Germinal center (tissue), 1 donor: ENCODE measurements at places on chromosomes 7 and 10.

DNA sequence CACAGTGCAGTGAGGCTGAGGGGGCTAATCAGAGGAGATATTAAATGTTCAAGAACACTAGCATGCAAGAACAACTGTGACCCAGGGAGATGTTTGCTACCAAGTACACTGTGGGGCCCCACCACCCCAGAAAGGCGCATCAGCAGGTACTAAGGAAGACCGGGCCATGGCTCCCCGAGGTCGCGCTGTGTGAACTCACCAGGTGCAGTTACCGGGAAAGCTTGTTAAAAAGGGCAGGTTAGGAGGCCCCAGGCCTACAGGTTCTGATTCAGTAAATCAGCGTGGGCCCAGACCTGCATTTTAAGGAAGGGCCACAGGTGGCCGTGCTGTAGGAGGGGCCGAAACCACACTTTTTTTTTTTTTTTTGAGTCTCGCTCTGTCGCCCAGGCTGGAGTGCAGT is 54.6 kb downstream of the TMEM209 start:
- peak; percentile 71 for DNase-seq

DNA sequence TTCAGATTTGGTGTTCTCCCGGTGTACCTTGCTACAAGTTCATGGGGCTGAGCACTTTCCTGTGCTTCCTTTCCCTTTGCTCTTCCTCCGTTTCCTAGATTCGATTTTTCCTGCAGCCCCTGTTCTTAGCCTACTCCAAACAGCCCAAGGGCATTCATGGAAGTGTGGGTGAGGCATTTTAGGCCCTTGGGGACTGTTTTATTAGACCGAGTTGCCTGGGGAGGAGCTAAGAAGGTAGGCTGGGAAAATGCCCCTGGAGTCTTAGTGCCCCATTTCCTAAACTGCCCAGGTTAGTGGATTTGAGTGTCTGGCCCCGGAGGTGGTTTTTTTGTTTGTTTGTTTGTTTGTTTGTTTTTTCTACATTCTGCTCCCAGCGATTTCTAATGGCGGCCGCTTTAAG is 1.8 kb downstream of the LRMDA start:
- DNase-seq = no peak

DNA sequence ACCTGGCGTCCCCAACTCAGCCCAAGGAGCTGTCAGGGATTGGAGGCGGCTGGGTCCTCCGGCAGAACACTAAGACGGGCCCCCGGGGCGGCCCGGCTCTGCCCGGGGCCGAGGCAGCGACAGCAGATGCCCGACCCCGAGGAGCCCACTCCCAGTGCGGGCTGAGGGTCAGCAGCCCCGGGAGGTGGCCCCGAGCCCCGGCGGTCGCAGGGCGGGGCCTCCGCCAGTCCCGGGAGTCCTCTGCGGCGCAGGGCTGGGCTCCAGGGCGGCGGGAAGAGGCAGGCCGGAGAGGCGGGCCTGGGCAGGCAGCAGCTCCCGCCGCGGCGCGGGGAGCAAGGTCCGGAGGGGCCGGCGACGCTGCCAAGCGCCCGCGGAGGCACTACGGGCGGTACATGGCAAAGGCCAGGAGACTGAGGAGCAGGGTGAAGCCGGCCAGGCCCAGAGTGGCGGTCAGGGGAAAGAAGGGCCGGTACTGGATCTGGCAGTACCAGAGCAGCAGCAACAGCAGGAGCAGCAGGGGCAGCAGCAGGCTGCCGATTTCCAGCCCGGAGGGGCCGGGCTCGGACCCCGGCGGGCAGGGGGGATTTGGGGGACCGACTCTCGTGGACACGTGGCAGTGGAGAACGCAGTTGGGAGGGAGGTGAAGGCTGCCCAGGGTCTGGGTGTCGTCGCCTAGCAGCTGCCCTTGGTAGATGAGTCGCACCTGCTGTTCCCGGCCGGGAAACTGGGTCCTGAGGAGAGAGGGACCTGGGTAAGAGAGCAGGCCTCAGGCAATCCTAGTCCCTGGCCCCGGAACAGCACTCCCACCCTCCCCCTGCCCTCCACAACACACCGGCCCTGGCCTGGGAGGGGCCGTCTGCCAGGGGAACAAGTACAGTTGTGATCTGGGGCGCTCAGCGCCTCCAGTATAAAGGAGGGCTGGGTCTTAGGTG is 827 bp upstream of the FASTK start:
- no peak for DNase-seq

- no peak for DNase-seq
Measured at GRCh38 chr10:110327262-110327914, 22.7 kb upstream of the SMNDC1 start.

DNA sequence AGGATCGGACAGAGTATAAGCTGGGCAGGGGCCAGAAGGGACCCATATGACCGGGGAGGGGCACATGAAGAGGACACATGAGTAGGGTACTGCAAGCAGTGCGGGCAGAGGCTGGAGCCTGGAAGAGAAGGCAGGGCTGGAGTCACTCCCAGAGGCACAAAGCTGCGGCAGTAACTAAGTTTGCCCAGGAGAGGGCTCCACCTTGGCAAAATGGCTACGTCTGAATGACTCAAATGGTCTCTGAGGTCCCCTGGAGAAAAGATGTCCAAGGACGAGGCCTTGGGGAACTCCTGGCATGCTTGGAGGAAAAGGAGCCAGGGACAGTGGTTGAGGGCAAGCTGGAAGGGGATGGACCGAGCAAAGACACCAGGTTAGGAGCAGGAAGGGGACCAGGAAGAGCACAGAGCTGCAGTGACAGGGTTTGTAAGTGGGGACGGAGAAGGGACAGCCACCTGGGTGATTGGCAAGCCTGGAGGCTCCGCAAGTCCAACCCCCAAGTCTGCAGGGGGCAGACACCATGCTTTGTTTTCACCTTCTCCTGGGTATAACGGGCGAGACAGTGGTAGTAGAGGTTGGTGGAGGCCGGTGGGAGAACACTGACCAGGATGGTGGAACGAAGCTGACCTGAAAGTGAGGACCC is 43.1 kb upstream of the LBX1 start:
- DNase-seq = peak; percentile 72

DNA sequence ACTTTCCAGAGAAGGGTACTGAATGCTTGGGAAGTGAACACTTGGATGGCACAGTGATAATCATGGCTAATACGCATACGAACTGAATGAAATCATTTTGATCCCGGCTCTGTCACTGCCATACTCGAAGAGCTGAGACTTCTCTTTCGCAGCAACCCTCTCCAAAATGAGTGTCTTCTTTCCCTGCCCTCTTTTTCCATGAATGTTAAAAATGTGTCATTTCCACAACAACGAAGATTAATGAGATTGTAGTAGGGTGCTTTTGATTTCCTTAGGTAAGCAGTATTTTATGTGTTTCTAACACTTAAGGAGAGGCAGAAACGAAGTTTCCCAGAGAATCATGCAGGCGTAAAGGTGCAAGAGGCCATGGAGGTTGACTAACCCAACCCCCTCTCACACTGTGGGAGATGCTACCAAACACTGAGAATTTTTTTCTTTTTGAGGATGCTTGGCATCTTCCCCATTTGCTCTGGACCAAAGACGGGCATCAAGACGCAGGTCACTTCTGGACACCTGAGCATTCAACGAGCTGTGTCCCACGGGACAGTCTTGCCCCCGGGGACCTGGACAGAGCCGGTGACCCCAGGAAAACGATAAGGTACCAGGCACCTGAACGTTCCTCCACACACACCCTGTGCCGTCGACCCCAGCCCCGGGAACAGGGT is 823 bp downstream of the COPG2 start:
- DNase-seq = no peak

DNA sequence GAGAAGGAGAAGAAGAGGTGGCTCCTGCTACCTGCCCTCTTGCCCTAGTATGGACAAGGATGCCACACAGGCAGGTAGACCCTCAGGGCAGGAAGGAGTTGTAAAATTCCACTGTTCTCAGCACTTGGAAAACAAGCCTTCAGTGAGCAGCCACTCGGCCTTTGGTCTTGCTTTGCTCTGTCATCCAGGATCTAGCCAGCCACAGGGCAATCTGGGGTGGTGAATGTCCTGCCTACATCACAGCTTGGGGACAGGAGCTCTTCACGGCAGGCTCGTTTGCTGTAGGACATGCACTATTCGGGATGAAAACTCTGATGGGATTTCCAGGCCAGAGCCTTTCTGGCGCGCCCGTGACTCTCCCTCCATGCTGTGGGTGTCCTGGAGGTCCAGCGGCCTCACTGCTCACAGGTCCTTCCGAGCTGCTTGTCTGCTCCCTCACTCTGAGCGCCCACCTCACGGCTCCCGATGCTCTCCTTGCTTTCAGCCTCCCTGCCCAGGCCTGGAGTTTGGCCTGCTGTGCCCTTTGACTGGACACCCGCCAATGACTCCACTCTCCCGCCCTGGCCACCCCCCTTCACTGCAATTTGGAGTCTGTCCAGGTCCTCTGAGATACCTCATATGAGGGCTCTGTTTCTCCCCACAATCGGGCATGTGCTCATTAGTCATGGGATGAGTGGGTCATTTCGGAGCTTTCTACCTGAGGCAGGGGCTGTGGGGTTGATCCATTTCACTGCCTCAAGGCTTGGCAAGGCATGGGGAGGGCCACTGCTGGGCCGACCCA is 227.2 kb upstream of the GRB10 start:
- no peak for DNase-seq
